ENCODE measurements at places on chromosomes 12 and 14. TPM values are rescaled to one million over a fixed set of nuclear protein-coding genes. Genes with fewer than 3 reads are reported as not detected.
A peak's percentile ranks its signal among the peaks of the same experiment; 100 is the strongest.

DNA sequence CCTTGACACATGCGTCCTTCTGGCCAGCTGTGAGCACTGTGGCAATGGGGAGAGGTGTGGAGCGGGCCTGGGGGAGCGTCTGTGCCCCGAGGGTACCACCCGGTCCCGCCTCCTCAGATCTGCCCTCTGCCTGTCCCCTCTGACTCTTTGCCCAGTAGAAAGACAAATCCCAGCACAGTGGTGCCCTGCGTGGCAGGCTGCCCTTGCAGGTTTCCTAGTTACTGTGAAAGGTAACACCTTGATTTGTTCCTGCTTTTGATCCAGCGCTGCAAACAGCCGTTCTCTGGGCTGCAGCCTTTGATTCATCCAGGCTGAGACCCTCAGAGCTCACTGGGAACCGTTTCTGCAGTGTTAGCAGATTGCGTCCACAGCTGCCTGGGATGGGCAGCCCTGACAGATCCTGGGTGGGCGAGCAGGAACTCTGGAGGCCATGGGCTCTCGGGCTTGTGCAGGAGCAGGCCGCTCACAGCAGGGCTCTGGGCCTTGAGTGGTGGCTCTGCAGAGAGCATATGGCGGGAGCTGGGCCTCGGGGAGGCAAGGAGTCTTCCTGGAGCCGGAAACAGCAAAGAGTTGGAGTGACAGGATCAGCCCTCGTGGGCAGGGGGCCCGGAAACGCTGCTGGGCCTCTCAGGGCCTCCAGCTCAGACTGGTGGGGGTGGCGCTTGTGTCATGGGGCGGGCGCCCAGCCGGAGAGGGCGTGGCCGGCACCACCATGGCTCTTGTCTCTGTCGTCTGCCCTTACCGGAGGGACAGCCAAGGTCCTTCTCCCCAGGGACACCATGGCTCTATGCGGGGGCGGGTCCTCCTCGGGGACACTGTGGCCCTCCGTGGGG, 16.6 kb downstream of the FBRSL1 start:
- peak; percentile 57 for DNase-seq

GRCh38 chr14:91127401-91127801, 13.5 kb downstream of the DGLUCY start:
- DNase-seq, result no peak

GRCh38 chr14:70183991-70184390, 4.8 kb downstream of the SLC8A3 start:
- no peak for DNase-seq

- no peak for DNase-seq
These were observed 405.8 kb downstream of the MED13L start for GRCh38 chr12:115871714-115872113.

GRCh38 chr12:18653465-18653864, 84.3 kb downstream of the PLCZ1 start:
- DNase-seq, result no peak

DNA sequence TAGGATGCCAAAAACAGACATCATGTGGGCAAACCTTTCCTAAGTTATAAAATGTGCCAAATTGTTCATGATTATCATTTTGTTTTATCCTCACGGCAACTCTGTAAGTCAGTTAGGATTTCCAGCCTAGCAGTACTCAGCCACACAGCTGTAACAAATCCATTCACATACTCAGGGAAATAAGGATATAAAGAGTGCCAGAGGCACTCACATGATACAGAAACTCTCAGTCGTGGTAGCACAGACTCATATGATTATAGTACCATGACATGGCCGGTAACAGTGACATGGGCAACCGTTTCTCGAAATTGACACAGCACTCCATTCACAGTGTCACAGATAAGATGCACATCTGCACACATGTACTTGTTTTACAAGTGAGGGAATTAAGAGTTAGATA, 344.2 kb downstream of the LRIG3 start:
- DNase-seq, result no peak

DNA sequence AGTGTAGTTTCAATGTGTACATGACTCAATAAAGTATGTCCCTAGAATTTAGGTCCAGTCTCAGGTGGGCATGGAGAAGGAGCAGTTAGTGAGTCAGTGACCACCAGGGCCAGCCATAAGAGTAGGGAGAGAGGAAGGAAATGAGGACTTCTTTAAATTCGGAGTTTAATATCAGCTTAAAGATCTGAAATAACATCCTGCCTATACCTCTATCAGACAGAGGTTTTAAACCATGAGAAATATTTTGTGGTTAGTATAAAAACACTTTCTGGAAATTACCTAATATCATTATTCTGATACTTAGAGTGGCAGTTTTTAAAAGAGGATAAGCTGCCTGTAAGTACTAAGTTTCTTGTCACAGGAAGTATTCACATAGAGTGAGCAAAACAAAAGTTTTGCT, 61.7 kb upstream of the ST8SIA1 start:
- no peak for DNase-seq

DNA sequence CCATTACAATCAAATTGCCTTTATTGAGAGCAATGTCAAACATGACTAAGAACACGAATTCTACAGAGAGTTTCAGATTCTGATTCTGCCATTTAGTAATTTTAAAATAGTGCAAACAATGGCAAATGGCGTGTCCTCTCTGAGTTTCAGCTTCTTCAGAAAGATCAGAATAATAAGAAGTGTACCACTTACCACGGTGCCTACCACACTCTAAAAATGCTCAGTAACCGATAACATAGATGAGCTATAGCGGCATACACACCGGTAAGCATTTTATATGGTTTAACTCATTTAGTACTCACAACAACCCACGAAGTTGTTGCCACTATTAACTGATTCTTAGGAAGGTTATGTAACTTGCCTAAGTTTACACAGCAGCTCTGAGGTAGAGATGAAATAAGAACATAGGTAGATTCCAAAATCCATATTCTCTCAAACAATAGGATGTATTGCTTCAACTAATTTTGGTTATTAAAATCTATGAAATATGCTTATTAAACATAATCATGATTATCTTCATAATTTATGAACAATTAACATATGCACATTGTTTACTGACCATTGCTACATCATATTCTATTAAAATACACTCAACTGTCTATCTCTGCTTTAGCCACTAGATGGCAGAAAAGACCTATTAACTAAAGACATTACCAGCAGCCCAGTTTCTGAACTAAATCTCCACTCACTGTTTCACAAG, 38.3 kb downstream of the SLC6A15 start:
- DNase-seq, result peak; percentile 36

GRCh38 chr12:9143137-9143536, 27.4 kb upstream of the A2M start:
- no peak for DNase-seq

Gene ESPL1
- polyA plus RNA-seq, result 1.1 TPM
